ENCODE measurements at places on chromosomes 11 and 22.

GRCh38 chr22:45896153-45896951 lies 80.6 kb downstream of the WNT7B start:
- DNase-seq = no peak

DNA sequence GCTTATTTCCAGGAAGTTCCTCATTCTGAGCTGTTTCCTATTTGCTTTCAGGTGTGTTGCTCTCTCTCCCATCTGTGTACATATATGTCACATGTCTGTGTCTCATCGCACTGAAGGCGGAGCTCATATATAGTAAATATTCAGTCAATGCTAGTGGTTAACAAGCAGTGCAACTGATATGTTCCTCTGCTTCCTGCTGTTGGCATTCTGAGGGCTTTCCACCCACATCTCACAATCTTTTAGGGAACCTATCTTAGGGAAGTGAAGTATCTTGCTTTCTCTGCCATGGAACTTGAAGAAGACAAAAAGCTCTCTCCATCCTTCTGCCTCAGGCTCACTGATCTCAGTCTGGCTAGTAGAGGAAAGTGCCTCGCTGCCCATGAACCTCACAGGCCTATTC lies 139.8 kb downstream of the TTC17 start:
- DNase-seq = no peak

DNA sequence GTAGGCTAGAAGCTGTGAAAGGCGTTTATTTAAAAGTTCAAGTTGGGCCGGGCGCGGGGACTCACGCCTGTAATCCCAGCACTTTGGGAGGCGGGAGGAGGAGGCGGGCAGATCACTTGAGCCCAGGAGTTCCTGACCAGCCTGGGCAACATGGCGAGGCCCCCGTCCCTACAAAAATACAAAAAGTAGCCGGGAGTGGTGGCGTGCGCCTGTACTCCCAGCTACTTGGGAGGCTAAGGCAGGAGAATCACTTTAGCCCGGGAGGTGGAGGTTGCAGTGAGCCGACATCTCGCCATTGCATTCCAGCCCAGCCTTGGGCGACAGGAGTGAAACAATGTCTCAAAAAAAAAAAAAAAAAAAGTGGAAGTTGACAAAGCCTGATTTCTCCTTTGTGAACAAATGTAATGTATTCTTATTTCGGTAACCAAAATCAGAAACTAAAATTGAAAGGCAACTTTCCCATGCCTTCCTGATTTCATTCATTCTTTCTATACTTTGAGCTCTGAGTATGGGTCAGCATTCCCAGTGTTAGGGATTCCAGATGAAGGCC lies 825 bp downstream of the PTPMT1 start:
- no peak for DNase-seq

DNA sequence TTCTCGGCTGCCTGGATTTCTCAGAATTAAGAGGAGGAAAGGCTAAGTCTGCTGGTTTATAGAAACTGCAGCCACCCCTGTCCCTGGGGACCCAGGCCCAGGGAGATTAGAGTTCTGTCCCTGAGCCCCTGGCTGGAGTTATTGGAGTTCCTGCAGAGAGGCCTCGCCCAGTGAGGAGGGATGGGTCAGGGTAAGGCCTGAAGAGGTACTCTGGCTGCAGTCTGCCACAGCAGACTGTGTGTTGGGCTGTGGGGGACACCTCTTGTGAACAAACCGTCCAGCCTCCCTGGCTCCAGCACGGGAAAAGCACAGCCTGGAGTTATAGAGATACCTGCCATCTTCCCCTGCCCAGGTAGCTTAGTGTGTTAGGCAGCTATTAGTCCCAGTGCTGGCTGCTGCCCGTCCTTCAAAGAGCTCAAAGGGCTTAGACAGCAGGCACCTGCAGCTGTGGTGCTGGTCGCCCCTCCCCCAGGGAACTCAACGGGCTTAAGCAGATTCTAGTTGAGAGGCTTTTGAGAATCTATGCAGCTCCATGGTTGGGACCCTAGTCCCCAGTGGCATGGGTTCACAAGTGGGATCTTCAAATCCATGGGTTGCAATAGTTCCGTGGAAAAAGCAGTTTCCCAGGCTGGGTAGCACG lies 36.6 kb upstream of the MUC15 start:
- DNase-seq = no peak

DNA sequence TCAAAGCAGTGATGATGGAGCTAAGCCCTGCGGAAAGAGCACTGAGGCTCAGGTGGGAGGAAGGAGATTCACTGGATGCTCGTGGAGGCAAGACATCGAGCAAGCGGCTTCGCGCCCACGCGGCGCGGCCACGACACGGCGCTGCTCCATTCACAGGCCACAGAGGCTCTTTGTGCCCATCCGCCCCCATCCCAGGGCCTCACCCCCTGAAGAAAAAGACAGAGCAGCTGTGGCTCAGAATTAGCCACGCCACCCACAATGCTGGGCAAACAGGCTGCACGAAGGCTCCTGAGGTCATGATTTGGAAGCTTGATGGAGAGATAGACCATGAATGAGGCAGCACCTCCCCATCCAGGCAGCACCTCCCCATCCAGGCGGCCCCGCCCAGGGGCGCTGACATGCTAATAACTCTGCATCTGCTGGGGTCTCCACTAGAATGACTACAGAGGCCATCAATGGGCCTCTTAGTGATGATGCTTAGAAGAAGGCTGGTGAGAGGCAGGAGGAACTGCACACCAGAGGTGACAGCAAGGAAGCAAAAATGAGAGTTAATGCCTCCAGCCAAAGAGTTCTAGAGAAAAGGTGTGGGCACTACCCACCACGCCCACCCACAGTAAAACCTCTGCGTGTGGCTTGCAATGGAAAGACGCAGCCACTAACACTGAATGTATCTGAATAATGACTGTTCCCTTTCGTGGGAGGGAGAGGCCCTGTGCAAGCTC lies 43.5 kb downstream of the MYH9 start:
- no peak for DNase-seq

DNA sequence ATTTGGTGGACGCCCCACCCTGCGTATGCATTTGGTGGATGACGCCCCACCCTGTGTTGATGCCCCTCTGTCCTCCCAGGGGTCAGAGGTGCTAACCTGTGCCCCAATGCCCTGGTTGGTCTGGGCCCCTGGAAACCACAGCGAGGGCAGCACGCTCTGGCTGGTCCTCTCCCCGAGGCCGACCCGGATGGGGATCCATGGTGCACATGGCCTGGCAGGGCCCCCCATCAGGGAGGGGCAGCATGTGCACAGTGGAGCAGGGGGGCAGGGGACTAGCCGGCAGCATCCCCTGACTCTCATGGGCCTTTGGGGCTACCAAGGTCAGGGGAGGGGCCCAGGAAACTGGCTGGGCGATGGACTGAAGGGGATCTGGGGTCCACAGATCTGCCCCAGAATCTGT lies 7.6 kb upstream of the MUC5AC start:
- DNase-seq = no peak

DNA sequence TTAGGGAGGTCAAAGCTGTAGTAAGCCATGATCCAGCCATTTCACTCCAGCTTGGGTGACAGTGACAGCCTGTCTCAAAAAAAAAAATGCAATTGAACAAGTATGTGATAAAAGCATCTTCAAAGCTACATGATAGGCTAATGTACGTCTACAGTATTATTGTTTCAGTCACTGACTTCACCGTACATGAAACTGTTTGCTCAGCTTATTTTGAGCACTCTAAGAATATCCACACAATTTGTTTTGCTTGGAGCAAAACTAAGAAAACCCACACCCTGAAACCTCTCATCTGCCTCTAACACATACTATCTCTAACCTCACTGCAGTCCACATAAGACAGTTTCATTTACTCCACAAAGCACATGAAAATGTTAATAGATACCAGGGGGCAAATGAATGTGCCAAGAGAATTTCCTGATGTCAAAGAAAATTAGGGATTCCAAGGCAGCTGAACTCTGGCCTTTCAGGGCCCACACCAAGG lies 60.7 kb downstream of the KCNA4 start:
- DNase-seq = no peak

DNA sequence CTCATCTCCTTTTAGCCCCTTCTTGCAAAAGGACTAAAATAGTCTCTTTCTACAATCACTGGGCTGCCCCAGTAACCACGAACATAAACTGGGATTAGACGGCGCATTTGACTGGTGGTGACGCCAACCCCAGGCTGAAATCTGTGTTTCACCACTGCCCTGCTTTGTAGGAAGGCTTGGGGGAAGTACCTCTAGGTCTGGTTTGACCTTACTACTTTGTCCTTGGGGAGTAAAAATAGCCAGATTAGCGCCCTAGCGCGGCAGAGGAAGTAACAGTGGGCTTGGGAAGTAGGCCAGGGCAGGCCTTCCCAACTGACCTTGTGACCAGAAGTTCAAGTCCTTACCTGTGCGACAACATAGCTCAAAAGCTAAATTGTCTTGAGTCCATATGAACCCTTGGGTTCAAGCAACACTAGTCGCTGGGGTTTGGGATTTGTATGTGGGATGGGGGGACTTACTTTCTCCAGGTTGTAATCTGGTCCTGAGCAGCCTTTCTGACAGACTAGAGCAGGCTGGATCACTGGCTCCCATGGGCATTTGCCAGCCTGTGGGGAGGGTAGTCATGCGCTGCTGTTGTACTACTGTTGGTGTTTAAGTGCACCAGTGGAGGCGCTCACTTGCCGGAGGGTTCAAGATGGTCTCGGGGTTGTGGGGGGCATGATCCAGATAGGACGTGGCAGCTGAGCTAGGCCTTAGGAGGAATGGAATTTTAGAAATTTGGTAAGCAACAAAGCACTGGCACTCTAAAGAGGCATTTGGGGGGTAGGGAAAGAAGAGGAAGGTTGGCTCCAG lies 953 bp upstream of the PACS1 start:
- no peak for DNase-seq

- DNase-seq = peak; percentile 29
Observed at GRCh38 chr11:72349616-72350218, 84.6 kb downstream of the CLPB start.

DNA sequence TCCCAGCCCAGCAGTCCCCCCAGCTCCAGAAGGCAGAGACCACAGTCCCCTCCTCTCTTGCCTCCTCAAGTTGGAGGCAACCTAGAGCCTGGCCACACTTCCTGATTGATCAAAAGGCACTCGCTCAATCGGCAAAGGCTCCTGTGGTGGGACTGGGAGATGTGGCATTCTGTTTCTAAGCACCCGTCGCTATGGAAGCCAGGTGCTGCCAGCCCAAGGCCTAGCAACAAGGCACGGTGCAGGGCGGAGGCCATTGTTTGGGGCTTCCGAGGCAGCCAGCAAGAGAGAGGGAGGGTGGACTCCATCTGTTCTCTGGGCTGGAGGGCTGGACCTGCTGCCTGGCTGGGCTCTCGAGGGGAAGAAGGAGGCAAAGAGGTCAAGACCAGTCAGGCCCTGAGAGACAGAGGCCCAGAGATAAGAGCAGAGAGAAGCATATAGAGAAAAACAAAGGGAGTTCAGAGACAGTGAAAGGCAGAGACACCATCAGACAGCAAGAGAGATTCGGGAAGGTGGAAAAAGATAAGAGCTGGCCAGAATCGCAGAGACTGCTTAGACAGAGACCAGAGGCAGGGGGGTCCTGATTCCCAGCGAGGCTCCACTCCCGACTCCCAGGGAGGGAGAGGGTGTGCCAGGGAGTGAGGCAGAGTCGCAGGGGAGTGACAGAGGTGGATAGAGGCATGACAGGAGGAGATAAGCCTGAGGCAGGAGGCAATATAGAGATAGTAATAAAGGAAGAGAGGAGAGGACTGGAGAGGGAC lies 21.2 kb downstream of the PDE2A start:
- DNase-seq = peak; percentile 83

- no peak for DNase-seq
Observed at GRCh38 chr11:123221096-123221561, 26.1 kb upstream of the CLMP start.

- peak; percentile 33 for DNase-seq
Observed at GRCh38 chr11:45752106-45752505, 52.8 kb upstream of the SLC35C1 start.

GRCh38 chr11:65744026-65744698 lies 23.6 kb upstream of the RNASEH2C start:
- peak; percentile 6 for DNase-seq

- DNase-seq = peak; percentile 45
Observed at GRCh38 chr22:27775087-27775698, 26.4 kb downstream of the MN1 start.

DNA sequence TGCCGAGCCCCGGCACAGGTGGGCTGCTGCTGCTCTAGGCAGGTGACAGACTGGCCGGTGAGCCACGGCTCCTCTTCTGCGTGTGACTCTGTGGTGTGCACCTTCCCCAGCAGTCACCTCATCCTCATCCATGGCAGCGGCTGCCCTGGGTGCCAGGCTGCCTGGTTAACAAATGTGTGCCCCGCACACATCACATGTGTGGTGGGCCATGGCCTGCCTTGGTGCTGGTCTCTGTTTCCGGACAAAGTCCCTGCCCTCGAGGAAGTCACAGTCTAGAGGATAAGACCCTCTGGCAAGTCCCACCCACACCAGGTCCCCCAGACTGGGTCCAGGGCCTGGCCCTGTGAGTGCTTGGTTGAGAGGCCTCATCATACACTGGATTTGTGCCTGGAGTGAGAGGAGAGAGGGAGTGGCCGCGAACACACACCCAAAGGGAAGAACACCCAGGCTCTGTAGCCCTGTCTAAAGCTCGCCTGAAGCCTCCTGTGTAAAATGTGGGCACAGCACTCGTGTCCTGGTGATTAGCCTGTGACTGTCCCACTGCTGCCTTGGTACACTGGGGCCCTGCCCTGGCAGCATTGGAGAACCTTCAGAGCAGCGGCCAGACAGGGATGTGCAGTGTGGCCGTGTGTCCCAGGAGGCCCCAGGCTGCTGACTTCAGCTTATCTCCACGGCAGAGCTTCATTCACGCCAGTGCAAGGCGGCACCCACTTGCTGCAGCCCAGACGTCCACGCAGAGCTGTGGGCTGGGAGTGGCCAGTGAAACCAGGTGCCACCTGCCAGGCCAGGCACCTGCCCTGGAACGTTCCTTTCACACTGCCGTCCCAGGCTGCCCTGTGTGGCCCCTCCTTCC lies 269.9 kb downstream of the TBC1D22A start:
- no peak for DNase-seq

DNA sequence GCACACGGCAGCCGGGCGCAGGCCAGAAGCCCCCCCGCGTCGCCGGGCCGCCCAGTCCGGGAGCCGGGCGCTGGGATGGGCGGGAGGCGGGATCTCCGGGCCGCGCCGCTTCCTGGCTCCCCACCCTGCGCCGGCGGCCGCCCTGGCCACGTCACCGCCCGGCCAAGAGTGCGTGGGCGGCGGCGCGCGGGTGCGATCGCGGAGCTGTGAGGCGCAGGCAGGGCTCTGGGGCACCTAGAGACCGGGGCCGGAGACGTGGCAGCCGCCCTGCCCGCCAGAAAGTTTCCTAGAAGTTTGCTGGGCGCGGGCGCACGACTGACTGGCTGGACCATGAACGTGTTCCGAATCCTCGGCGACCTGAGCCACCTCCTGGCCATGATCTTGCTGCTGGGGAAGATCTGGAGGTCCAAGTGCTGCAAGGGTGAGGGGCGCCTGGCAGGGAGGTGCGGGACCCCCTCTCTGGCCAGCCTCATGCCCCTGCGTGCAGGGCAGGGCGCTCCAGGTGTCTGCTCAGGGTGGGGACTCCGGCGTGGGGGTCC lies at the start of gene KDELR3:
KDELR3 (plus strand) TSS at position 193 of the 539 bp plus-strand sequence; CDS start at position 331, 138 bp downstream.
- DNase-seq = peak; percentile 52

GRCh38 chr11:4465407-4465806 lies 16.3 kb downstream of the OR52K2 start:
- DNase-seq = no peak

- DNase-seq = peak; percentile 48
Observed at GRCh38 chr22:50473855-50474671, 772 bp downstream of the SBF1 start.
